ENCODE measurements at places on chromosomes 1 and 21. TPM values are rescaled to one million over a fixed set of nuclear protein-coding genes. Genes with fewer than 3 reads are reported as not detected.

Gene GLRX2
- total RNA-seq, result 27.6 TPM

Gene PTGFR
- total RNA-seq, result 2.0 TPM

Gene HES5
- total RNA-seq, result not detected

Gene IFFO2
- total RNA-seq, result 18.9 TPM

Gene RBM11
- total RNA-seq, result not detected

Gene TRAF3IP3
- total RNA-seq, result not detected

Gene C1QB
- total RNA-seq, result not detected

Gene RNU11
- not detected for total RNA-seq

Gene TMEM54
- 23.7 TPM for total RNA-seq

Gene ACTN2
- total RNA-seq, result 0.28 TPM

Gene PTPRF
- 54.6 TPM for total RNA-seq

Gene KIAA1614
- 8.2 TPM for total RNA-seq

Gene TNFAIP8L2
- total RNA-seq, result not detected

Gene NUDT4B
- 1.6 TPM for total RNA-seq

Gene MYBPH
- not detected for total RNA-seq

Gene COQ8A
- total RNA-seq, result 7.4 TPM

Gene TMEM81
- 2.5 TPM for total RNA-seq

Gene FCGR3B
- not detected for total RNA-seq

Gene CHI3L1
- total RNA-seq, result not detected
